ENCODE measurements at places on chromosomes 13 and 19.

DNA sequence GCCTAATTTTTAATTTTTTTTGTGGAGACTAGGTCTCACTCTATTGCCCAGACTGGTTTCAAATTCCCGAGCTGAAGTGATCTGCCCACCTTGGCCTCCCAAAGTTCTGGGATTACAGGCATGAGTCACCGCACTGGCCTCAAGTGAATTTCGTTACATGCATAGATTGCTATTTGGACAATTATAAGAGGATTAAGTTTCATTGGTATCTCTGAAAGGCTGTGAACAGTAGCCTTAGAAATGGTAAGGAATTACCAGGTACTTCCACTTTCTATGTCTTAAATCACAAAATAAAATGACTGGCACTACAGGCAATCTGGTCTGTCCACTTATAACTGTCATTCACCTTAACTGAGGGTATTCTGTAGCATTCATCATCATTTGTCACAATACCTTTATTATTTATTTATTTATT lies 2.9 kb upstream of the CCDC9 start:
- DNase-seq = no peak

DNA sequence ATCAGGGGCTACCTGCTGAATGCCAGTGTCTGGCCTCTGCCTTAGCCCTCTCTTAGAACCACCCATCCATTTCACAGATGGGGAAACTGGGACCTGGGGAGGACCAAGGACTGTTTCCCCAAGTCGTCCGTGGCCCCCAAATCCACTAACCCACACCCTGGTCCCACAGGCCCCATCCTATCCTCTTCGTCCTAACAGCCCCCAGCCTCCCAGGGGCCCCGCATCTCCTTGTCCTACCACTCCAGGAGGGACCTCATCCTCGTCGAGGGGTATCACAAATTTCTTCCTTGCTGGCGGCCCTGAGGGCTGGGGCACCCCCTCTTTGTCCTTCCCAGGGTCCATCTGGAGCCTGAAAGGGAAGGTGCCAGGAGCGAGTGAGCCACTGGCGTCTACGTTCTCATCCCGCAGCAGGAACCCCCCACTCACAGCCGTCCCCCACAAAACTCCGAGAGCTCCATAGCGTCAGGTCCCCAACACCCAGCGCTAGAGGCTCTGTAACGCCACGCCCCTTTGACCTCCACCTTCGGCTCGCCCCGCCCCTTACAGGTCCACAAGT lies 606 bp downstream of the ERCC1 start:
- DNase-seq = no peak

DNA sequence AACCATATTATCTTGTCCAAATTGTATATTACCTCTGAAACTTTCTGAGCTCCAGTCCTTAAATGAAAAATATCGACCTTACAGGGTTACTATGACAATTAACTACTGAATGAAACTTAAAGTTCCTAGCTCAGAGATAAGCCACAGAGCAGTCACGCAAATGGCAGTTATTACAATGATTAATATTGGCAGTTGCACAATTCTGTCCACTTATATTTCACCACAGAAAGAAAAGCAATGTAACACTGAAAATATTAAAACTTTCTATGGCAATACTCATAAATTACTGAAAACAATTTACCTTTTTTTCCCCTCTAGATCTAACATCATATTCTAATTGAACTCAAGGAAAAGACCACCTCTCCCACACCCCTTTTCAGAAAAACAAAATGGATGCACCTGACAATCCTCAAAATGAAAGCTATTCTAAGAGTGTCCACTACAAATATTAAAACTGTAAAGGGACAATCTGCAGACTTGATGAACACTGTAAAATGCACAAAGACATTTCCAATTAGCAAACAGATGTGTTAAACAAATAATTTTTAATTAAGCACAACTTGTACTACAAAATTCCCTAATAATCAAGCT lies 14.6 kb downstream of the LNX2 start:
- no peak for DNase-seq

DNA sequence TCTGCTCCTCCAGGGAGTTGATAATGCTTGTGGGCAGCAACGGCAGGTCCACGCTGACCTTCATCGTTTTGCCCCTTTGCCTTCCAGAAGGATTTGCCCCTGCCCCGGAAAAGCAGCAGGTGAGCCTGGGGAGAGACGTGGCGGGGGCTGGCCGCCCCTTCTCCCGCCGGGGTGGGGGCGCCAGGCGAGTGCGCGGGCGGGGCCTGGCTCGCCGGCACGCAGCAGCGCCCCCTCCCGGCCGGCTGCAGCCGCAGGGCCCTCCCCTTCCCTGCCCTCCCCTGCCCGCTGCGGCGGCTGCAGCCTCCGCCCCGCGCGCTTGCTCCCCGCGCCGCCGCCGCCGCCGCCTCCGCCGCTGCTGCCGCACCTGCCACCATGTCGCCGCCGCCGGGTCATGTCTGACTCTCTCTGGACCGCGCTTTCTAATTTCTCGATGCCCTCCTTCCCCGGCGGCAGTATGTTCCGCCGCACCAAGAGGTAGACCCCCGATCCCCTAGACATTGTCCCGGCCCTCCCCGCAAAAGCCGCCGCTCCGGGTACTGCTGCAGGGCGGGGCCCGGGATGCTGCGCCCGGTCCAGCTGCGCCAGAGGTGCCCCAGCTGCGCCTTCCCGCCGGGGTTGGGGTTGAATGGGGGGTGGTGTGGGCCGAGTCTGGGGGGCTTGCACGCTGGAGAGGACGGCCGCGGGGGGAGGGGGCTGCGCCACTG lies at the start of gene MAST1:
TSS of gene MAST1 (plus strand) at position 334 of the 704 bp plus-strand sequence. CDS start at position 392, 58 bp downstream.
- no peak for DNase-seq
